ENCODE measurements at places on chromosomes 6 and 20.

DNA sequence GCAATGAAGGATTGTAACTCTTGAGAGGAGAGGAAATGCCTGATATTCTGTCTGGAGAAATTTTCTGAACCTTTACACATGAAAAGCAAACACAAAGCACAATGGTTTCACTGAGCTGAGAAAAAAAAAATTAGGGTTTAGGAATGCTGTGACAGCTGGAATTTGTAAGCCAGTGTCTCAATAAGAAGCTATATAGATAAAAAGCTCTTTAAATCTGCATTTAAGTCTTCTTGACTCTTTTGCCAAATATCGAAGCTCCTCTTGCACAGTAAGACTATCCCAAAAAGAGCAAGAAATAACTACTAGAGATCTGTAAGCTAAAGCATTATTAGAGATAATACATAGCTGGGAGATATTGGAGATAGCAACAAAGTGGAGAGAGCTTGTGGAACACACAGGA lies 1334.0 kb upstream of the CITED2 start:
- DNase-seq = no peak

- DNase-seq = no peak
Measured at GRCh38 chr6:27295301-27296079, 16.6 kb downstream of the POM121L2 start.

- DNase-seq = no peak
Measured at GRCh38 chr6:33236328-33236727, 28.0 kb downstream of the RING1 start.

- DNase-seq = no peak
Measured at GRCh38 chr20:44073675-44074071, 113.3 kb downstream of the JPH2 start.

DNA sequence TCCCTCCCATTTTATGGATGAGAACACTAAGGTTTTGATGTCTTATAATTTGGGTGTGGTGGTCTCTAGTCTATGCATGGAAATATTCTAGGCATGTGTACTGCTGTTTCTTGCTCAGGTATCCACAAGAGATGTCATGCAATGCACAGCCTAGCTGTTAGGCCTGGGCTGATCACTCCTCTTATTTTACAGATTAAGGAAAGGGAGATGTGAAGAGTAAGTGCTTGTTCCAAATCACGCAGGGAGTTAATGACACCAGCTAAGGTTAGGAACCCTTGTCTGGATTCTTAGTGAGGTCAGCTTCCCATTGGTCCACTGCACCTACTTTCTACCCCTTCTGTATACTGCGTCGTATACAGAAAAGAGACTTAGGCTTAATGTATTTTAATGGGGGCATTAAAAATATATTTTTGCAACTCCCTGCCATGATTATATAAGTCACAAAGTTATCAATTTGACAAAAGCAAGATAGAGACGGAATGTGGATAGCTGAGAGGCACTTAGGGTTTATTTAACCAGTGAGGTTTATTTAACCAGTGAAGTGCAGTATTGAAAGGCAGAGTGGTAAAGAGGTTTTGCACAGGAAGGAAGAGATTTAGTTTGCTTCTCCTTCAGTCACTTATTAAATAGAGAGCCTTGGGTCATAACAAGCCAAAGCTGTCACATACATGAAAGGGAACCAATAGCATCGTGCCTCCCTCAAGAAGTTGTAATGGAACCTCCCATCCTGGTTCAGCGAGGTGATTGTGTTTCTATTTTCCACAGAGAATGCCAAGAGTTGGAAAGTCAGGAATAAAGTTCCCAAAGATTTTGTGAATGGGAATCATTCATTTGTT lies 95.0 kb upstream of the FAM184A start:
- no peak for DNase-seq

Data from activated T-cell treated with anti-CD3 and anti-CD28 coated beads for 4 hours (primary cell).